ENCODE measurements at places on chromosomes 2 and 18.

DNA sequence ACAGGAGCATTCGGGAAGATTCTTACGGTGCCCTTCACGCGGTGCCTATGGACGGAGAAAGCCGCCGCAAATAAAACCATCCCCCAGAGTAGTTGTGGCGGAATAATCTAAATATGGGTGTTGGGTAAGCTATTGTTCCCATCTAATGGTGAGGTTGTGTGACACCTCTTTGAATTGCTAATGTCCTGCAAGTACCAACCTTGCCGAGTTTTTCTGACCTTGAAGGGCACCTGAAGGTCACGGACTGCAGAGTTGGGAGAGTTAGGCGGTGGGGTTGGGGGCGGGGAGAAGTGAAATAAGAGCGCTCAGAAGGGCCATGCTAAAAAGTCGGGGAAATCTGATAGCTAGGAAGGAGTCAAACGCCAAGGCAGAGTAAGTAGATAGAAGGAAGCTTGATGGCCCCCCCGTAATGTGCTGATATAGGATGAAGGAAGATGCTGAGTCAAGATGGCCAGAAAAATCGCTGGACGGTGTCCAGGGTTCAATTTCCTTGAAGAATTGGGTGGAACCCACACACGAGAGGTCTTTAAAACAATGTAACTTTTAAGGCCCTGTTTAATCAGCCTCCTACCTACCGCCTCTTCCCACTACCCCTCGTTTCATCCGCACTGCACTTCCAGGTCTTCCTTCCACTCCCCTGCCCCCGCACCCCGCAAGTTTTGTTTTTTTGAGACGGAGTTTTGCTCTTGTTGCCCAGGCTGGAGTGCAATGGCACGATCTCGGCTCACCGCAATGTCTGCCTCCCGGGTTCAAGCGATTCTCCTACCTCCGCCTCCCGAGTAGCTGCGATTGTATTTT lies 600 bp downstream of the KATNAL2 start:
- DNase-seq: peak; percentile 54

DNA sequence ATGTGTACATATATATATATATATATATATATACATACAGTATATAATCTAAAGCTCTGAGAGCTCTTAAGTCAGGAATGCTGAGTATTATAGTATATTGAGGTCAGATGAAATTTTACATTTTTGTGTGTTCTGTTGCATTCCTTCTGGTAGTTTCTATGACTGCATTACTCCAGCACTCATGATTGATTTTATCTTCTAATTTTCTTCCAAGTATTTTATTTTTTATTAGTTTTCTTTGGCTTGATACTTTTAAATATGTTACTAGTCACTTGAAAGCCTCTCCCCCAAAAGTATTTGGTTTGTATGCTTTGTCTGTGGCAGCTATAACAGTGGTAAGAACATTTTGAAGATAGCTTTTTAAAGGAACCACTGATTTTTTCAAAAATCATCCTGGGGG lies 25.0 kb downstream of the METTL21A start:
- no peak for DNase-seq

GRCh38 chr2:241475267-241475666 lies 33.1 kb downstream of the STK25 start:
- DNase-seq: peak; percentile 13

GRCh38 chr2:45494275-45494977 lies 116.6 kb downstream of the SRBD1 start:
- no peak for DNase-seq

DNA sequence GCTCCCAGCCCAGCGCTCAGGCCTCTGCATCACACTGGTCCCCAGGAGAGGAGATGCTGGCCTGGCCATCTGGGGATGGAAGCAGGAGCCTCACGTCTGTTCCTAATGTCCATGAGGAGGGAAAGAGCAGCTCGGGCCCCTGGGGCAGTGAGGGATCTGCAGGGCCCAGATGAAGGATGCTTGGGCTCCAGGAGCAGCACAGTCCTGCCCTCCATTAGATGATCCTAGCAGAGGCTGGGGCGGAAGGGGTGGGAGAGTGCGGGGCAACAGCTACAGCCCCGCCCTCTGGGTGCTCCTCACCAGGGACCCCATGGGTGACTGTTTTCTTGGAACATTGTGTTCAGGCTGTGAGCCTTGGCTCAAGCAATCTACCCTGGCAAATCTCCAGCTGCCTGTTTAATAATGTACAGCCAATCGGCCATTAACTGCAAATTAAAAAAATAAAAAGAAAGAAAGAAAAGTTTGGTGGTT lies 49.7 kb downstream of the TNS1 start:
- peak; percentile 27 for DNase-seq

DNA sequence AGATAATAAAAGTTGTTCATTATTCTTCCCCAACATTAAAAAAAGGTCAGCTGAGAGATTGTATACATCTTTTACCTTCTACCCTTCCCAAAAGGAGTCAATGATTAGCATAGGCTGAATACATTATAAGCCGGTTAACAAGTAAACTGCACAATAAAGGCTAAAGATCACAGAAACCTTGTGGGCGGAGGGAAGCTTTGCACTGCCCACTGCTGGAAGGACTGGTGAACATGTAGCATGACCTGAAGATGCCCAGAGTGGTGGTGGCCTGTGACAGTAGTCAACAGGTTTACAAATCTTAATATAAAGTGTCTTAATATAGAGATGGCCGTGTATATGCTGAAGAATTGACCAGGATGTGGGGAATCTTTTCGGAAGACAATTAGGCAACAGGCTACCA lies 35.6 kb downstream of the ARL5A start:
- DNase-seq: no peak

- no peak for DNase-seq
Measured at GRCh38 chr18:27723168-27723567, 453.8 kb downstream of the CDH2 start.

DNA sequence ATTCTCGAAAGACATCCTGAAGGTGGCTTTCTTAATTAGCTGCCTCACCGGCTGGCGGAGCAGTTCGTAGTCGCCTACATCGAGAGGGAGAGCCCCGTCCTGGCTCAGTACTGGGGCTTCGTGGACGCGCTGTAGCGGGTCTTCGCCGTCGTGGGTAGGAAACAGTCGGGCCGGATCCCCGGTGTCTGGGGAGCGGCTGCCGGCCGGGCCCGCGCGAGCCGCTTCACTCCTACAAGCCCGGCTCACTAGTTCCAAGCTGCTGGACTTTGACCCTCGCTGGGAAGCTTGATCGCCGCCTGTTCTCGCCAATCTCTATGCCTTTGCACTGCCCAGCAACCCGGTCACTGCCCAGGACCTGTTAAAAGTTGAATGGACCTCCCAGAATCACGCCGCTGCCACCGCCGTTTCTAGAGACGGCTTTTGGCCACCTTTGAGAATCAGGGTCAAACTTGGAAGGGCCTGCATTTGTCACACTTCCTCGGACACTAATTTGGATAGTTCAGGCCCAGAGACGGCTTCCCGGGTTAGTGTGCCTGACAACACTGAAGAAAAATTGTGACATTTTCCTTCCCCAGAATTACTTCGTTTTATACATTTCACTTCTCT lies 41.4 kb upstream of the AKAIN1 start:
- DNase-seq: peak; percentile 64

DNA sequence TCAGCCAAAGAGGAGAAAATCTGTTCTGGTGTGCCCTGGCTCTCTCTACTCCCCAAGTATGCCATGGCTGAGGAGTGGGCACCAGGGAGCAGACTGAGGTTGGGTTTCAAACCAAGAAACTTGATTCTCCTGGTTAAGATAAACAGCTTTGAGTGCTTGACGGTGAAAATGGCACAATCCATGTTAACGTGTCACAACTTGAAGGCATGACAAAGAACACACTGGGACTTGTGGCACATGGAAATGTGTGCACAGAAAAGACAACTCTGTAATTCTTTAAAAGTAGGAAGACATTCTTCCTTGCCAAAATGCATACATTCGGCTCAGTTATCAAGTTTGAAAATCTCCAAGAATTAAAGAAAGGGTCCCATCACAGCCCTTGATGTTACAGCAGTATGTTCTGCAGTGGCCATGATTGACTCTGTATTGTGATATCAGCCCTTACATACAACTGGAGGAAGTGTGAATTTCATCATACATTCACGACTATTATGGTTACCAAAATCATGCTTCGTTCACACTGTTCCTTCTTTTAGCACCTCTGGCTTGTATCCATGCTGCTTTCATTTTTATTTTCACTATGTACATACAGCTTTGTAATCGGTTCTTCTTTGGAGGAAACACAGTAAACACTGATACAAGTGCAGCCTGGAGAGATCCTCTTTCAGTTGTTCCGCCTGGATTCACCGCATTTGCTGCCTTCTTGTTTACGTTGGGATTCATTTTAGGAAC lies 15.6 kb upstream of the ACTG2 start:
- DNase-seq: no peak

- no peak for DNase-seq
Measured at GRCh38 chr2:85675866-85676548, 8.0 kb upstream of the SFTPB start.

GRCh38 chr2:98711506-98711905 lies 19.4 kb downstream of the MGAT4A start:
- DNase-seq: no peak

- DNase-seq: no peak
Measured at GRCh38 chr2:151802315-151802714, 25.9 kb downstream of the ARL5A start.

- DNase-seq: no peak
Measured at GRCh38 chr2:104562537-104562936, 291.4 kb upstream of the POU3F3 start.

GRCh38 chr18:45212181-45213039 lies 402.9 kb upstream of the SLC14A2 start:
- peak; percentile 58 for DNase-seq

DNA sequence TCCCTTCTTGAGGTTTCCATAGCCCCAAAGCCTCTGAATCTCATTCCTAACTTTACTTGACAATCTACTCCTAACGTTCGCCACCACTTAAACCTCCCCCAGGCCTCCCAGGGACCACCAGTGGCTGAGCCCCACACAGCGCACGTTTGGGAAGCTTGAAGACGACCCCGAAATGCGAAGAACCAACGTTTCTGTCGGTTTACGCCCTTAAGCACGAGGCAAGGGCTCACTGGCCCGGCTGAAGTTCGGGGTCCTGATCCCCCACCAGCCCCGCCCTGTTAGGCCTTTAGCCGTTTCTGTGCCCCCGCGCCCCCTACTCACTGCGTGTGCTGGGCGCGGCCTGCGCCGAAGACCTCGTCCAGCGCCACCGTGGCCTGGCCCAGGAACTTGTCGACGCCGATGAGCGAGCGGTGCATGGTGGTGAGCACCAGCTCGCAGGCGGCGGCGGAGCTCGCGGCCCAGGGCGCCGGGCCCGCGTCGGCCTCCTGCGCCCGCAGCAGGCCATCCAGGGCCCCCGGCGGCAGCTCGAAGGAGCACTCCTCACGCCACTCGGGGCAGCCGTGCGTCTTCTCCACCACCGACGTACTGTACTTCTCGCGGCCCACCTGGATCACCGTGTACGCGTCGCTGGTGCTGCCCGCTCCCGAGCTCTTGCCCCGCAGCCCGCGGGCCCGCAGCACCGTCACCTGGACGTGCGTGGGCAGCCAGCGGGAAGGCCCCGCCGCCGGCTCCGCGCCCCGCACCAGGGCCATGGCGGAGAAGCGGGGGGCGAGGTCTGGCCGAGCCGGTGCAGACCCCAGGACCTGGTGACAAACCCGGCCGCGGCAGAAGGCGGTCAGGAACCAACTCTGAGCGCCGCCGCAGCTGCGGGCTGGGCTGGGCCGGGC lies 479 bp downstream of the RAB11FIP5 start:
- peak; percentile 45 for DNase-seq

DNA sequence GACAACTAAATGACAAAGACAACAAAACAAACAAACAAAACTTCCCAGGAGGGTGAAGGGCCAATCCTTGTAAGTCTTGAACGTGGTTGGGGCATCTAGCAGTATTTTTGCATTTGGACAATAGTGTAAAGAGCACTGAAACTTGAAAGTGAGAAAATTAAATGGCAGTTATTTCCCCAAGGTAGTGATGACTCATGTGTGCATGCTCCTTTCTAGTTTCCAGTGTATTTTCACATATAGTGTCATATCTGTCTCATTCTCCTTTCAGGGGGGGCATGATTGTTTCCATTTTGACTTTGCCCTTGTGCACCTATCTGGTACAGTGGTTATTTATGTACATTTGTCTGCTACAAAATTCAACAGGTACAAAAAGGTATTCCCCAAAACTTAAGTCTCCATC lies 39.5 kb downstream of the CERS6 start:
- DNase-seq: no peak

GRCh38 chr2:198052741-198053140 lies 248.3 kb downstream of the PLCL1 start:
- DNase-seq: no peak

GRCh38 chr2:85929096-85930050 lies 40.6 kb upstream of the ST3GAL5 start:
- DNase-seq: no peak

- no peak for DNase-seq
Measured at GRCh38 chr2:44786045-44786816, 155.3 kb upstream of the SIX3 start.

DNA sequence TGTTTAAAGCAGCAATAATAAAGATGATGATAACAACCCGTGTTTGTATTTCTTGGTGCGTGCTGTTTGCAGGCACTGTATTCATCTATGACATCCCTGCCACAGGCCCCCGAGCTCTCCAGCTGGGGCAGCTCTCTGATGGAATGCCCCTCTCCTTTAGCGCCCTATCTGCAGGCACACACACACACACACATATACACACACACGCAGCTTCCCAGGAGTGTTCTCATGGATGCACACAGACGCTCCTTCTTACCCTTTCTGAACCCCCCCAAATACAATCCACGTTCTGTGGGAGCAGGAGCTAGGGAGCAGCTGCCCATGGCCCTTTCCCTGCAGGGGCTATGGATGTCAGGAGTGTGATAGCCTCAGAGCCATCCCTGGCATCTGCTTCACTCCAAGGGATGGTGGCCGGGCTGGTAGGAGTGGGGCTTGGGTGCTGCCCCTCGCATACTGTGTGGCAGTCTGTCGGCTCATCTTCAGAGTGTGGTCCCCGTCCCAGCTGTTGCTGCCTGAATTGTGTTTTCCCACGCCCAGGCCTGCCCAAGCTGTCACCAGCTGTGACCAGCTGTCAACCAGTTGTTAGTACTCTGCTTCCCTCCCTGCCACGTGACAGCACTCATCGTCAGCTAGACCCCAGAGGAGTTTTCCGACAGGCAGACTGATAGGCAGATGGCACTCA lies 50.8 kb upstream of the MYCN start:
- DNase-seq: peak; percentile 69

DNA sequence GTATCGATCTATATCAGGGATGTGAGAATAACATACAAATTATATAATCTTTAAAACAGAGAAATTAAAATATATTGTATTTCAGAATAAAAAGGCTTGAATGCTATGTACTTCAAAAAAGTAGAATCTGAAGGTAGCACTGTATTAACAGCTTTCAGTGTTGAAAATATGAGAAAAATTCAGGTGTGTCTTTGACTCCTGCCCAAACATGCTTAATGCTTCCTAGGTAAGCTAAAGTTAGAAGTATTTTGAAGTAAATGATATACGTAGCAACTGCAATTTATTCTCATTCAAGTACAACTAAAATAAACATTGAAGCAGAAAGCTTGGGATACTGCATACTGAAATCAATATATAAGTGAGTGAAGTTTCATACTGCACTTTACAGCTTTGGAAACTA lies 1082.0 kb upstream of the ACVR2A start:
- DNase-seq: no peak

DNA sequence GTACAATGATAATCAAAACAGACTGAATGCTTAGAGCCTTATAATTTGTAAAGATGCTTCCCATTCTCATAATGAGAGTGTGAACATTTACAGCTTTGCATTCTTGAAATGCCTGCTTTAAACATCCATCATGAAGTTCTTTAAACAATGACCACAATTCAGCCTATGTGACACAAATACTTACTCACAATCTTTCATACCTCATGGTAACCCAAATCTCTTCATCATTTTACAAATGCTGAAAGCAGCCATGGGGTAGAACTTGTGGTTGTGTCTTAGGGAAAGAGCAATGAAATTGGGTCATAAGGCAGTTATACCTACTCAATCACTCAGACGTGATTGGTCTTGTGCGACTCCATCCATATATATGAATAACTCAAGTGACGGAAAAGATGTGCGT lies 140.7 kb downstream of the RND3 start:
- no peak for DNase-seq
